ENCODE measurements at places on chromosomes 16 and 17. TPM values are rescaled to one million over a fixed set of nuclear protein-coding genes. Genes with fewer than 3 reads are reported as not detected.

TMEM235 gene
- total RNA-seq: not detected

METTL23 gene
- total RNA-seq: 64.4 TPM

CLEC18B gene
- 0.03 TPM for total RNA-seq

ZDHHC1 gene
- 7.1 TPM for total RNA-seq

IRX3 gene
- 6.5 TPM for total RNA-seq

CCDC78 gene
- total RNA-seq: 3.4 TPM

AGRP gene
- total RNA-seq: not detected

SLC5A2 gene
- 0.23 TPM for total RNA-seq

HOXB13 gene
- 2.1 TPM for total RNA-seq

TCAP gene
- 0.80 TPM for total RNA-seq

SBK1 gene
- 0.34 TPM for total RNA-seq

MPP2 gene
- 1.8 TPM for total RNA-seq

SLX4 gene
- total RNA-seq: 5.2 TPM

NATD1 gene
- 3.7 TPM for total RNA-seq

GPR179 gene
- 0.02 TPM for total RNA-seq

FNDC8 gene
- 0.07 TPM for total RNA-seq

PPL gene
- 4.9 TPM for total RNA-seq

RCVRN gene
- total RNA-seq: not detected

PRAC2 gene
- not detected for total RNA-seq

FOXL1 gene
- total RNA-seq: 2.0 TPM

KRTAP1-3 gene
- not detected for total RNA-seq

PIMREG gene
- 51.9 TPM for total RNA-seq

HOXB6 gene
- 4.9 TPM for total RNA-seq

PABPN1L gene
- not detected for total RNA-seq

CES1 gene
- 34.8 TPM for total RNA-seq

VTN gene
- total RNA-seq: 24.7 TPM

C16orf92 gene
- total RNA-seq: not detected

TNS4 gene
- total RNA-seq: 188 TPM

MFAP4 gene
- 0.15 TPM for total RNA-seq

RNF227 gene
- total RNA-seq: 1.5 TPM

HS3ST6 gene
- total RNA-seq: 1.1 TPM

SLC13A2 gene
- 0.10 TPM for total RNA-seq

KRT16 gene
- total RNA-seq: 1.6 TPM

OR1F1 gene
- total RNA-seq: 0.18 TPM

PITPNM3 gene
- total RNA-seq: 2.3 TPM

SNTB2 gene
- total RNA-seq: 5.6 TPM

TAC4 gene
- not detected for total RNA-seq
